Skeletal muscle cell (primary cell): ENCODE measurements at places on chromosomes 11 and 22.
A peak's percentile ranks its signal among the peaks of the same experiment; 100 is the strongest.

- DNase-seq = no peak
Observed at GRCh38 chr11:120722524-120722923, 211.0 kb downstream of the GRIK4 start.

DNA sequence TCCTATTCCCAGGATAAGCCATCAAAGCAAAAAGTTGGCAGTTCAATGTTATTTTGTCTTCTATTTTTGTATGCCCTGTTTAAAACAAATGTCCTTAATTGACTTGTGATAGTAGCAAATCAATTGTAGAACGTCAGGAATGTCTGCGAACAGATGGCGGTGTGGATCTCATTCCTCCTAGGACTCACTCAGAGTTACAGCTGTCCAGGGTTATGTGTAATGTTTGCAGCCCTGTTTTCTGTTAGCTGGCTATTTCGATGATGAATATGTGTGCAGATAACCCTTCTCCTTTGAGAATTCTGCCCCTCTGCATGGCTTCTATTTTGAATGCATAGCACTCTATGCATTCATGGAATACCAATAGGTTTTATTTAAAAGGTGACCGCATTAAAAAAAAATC is 1248.0 kb upstream of the CNTN5 start:
- DNase-seq = peak; percentile 16

- DNase-seq = no peak
Observed at GRCh38 chr11:62030071-62030684, 62.7 kb upstream of the FTH1 start.

- DNase-seq = no peak
Observed at GRCh38 chr11:106447631-106448191, 370.2 kb downstream of the AASDHPPT start.

DNA sequence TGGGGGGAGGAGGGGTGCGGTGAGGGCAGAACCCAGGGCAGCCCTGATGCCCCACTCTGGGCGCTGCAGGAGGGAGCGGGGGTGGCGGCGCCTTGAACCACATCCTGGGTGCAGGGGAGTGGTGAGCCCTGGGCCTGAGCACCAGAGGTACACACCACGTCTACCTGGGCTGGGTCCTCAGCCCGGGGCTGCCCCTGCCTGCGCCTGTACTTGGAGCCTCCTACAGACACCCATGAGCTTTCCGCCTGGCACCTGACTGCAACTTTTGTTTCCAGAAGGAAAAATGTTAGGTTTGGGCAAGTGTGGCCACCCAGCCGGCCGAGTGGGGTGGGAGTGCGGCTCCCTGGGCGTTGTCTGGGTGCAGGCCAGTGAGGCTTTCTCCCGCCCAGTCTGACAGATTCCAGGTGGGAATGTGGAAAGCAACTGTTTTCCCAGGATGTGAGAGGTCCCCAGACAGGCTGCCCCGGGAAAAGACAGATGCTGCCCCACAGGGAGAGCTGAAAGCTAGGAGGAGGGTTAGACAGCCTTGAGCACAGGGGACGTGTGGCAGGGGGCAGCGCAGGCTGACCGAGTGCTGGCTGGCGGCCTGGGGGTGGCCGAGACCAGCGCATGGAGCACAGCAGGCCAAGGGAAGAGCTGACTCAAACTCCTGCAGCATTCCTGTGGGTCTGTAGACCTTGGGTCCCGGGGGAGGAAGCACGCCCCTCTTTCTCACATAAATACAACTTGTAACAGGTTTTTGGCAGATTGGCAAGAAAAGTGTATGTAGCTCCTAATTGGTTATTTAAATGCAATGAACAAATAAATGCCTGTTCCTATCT is 44.1 kb downstream of the GNB1L start:
- peak; percentile 67 for DNase-seq

DNA sequence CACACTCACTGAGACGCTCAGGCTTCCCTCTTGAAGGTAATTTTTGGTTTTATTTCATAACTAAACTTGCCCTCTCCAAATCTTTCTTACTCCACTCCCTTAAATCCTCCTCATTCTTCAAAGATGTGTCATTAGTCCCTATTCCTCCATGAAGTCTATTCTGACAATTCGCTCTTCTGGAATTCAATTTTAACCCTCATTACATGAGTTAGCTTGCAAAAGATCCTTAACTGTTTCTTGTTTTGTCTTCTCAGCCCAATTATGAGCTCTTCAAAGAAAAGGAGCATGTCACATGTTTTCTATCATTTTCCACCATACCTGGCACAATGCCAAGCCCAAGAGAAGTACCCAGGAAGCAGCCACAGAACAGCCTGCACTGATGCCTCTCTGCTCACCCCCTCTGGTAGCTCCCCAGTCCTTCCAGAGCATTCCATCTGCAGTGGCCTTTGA is 13.0 kb downstream of the GALNT18 start:
- no peak for DNase-seq

DNA sequence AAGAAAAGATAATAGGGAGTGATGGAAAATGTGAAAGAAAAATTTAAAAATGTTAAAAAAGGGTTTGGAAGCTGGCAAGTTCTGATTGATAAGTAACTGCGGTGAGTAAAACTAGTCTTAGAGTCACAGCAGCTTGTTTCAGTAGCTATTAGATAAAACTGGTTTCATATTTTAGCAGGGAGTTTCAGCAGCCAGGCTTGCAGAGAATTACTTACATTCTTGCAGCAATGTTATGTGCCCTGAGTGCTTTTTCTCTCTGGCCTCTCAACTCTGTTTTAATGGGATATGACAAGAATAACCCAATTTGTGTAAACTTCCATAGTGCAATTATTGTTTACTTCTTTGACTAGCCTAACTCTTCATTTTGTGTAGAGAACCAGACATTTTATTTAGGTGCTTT is 33.6 kb downstream of the PPME1 start:
- no peak for DNase-seq

DNA sequence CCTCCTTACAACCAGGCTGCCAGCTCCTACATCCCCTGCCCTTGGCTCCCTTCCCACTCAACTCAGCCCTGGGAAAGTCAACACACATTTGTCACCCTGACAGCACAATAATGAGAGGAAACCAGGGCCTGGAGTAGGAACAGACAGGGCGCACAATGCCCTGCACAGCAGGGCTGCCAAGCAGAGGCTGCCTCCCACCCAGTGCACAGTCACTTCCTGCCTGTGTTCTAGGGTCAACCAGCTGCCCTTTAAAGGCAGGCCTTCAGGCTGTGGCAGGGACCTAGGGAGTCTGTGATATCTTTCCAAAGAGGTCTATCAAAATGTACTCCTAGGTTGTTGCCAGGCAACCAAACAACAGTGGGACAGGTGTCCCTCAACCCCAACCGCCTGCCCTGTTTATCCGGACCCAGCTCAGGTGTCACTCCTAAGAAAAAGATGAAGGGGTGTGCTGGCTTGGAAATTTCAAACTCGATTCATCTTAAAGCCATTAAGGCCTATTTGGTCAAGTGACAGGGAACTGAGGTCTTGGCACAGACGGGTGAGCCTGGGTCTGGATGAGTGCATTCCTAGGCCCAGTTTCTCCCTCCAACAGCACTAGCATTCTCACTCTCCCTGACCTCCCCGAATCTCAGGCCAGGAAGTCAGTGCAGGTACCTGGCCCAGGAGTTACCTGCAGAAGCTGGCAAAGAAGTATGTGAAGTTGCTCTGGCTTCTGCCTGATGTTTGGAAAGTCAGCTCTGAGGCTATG is 110.3 kb upstream of the PITPNB start:
- no peak for DNase-seq

DNA sequence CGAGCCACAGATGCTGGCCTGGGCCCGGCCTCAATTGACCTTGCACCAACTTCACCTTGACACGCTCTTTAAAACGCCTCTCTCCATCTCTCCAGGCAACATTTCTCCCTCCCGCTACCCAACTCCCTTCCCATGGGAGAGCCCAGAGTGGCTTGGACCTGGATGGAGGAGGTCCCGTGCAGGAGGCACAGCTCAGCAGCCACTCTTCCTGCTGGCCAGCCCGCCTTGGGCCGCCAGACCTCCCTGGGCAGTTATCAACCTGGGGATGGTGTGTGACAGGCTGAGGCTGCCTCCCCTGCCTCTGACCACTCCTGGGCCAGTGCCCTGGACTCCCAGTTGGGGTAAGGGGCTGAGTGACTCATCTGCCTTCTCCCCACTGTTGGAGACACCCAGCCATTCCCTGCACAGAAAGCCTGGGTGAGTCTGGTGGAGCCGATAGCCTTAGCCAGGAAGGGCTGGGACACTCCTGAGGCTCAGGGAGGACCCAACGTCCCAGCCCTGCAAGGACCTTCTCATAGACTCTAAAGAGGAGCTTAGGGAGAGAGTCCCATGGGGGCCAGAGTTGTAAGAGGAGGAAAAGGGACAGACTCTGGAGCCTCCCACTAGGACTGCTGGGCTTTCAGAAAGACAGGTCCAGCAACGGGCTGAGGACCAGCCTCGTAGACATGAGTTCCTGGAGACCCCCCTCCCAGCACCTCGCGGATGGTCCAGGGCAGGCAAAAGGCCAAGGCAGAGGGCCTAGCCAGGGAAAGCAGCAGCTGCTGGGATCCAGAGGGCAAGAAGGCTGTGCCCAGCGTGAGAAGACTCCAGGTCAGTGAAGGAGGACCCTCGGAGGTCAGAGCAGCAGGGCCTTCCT is 131.7 kb downstream of the CEP164 start:
- no peak for DNase-seq

- DNase-seq = no peak
Observed at GRCh38 chr11:45926001-45926401, 3.5 kb downstream of the LARGE2 start.

DNA sequence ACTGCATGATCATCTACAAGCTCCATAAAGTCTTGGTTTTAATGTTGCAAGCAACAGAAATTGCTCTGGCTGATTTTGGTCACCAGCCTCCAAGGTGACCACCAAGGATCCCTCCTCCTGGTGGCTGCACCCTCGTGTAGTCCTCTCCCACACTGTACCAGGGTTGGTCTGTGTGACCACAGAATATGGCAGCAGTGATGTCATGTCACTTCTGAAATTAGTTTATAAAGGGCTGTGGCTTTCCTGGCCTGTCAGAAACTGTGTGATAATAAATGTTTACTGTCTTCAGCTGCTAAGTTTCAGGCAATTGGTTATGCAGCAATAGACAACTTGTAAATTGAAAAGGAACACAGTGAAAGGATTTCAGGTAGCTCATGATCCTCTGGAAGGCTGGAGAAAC is 5.3 kb upstream of the PRDM11 start:
- DNase-seq = no peak

- no peak for DNase-seq
Observed at GRCh38 chr11:79762279-79762921, 321.6 kb upstream of the TENM4 start.

- DNase-seq = no peak
Observed at GRCh38 chr11:11857769-11858168, 16.0 kb downstream of the USP47 start.

DNA sequence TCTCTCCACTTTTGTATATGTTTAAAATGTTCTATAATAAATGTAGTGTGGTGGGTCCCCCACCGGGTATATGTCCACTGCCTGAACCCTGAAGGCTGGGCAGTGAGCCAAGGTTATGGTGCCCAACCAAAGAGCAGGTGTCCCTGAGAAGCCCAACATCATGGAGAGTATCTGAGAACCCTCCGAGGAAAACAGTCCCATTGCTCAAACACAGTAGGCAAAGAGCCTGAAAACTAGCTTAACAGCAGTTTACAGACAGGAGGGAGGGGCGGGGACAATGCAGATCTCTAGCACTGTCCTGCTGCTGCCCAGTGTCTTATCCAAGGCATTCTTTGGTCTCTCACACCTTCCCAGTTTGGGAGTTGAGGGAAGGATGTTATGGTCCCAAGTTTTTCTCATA is 91.0 kb downstream of the TMPRSS5 start:
- DNase-seq = no peak

- no peak for DNase-seq
Observed at GRCh38 chr22:19657252-19658056, 56.8 kb upstream of the SEPTIN5 start.

GRCh38 chr11:86291466-86292262 is 10.4 kb upstream of the HIKESHI start:
- DNase-seq = no peak

DNA sequence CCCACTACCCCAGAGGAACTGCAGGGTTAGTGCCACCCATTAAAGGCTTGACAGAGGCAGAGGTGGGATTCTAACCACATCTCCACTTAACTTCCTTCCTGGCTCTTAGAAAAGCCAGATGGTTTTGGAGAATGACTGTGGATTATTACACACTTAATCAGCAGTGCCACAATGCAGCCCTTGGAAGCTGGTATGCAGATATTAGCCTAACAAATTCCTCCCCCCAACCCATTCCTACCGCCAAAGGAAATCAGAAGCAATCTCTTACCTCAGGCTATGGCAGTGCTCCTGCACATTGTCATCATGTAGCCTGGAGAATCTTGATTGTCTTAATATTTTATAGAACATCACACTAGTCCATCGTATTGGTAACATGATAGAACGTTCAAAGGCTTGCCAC is 23.2 kb upstream of the NRGN start:
- DNase-seq = no peak

DNA sequence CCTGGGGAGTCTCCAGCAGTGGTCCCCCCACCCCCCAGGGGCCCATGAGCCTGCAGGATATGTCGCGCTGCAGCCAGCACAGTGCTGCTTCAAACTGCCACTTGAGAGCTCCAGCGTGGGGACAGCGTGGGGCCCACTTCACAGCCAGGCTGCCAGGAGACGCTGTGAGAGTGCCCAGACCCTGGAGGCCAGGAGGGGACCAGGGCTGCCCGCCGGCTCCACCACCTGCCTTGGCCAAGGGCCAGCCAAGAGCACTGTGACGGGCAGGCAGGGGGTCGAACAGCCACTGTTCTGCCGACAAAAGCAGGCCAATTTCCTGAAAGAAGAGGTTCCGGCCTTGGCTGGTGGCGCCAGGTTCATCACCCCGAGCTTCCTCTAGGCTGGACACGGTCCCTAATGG is 60.2 kb downstream of the FLRT1 start:
- DNase-seq = no peak

DNA sequence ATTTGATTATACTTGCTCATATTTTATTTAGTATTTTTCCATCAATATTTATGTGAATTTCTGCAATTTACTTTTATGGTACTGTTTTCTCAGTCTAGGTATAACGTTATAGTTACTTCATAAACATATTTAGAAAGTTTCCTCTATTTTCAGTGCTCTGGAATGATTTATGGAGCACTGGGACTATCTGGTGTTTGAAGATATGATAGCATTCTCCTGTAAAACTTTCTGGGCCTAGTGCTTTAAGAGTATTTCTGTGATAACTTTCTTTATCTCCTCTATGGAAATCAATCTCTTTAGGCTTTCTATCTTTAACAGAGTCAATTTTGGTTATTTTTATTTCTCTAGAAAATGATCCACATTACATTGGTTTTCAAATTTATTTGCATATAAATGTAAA is 85.1 kb downstream of the SOX6 start:
- no peak for DNase-seq

DNA sequence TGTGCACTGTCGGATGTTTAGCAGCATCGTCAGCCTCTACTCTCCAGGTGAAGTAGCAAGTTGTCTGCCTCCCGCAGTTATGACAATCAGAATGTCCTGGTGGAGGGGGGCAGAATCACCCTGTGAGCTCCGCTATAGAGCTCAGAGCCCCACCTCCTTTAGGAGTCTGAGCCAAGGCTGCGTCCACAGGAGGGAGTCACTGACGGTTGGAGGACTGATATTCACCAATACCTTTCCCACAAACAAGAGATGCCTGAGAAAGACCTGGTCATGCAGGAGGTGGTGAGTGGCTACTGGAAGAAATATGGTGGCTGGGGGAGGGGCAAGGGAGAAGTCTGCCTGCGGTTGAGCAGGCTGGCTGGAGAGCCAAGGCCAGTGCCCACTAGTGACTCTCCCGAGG is 41.7 kb upstream of the ADA2 start:
- DNase-seq = no peak

- DNase-seq = no peak
Observed at GRCh38 chr11:132055296-132055695, 684.9 kb downstream of the NTM start.
